ENCODE measurements at places on chromosomes 7 and 10. TPM values are rescaled to one million over a fixed set of nuclear protein-coding genes. Genes with fewer than 3 reads are reported as not detected.

DNA sequence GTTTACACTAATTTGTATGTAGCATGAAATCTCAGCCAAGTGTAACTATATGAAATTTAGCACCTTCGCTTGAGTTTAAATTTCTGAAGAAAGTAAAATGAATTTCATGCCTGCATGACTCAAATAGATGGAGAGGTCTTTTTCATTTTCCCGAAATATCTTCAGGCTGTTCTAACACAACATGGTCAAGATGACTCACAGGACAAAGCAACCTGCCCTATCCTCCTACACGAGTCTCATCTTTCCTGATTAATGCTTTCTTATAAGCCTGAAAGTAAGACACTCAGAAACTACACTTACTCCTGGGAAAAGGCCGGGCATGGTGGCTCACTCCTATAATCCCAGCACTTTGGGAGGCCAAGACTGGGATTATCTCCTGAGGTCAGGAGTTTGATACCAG lies 41.2 kb downstream of the CH25H start:
- DNase-seq = no peak

DNA sequence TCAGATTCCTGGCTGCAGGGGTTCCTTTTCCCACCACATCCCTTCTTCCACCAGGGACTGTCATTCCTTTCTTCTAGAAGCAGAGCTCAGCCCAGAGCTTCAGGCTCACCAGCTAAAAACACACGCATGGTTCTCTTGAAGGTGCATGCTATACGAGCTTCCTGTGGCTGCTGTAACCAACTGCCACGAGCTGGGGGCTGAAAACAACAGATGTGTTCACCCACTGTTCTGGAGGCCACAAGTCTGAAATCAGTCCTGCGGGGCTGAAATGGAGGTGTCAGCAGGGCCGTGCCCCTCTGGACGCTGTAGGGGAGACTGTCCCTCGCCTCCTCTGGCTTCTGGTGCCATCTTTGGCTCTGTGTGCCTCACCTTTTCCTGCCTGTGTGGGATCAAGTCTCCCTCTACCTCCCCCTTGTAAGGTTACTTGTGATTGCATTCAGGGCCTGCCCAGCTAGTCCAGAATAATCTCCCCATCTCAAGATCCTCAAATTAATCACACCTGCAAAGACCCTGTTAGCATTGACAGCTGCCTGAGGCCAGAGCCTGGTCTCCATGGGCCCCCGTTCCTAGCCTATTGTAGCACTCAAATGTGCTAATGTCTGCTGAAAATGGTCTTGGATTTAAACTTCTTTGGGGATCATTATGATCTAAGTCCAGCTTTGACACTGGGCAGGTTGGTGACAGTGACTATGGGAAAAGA lies 13.7 kb downstream of the RAB19 start:
- DNase-seq = no peak

GRCh38 chr7:111535142-111535870 lies 27.0 kb downstream of the IMMP2L start:
- no peak for DNase-seq

DNA sequence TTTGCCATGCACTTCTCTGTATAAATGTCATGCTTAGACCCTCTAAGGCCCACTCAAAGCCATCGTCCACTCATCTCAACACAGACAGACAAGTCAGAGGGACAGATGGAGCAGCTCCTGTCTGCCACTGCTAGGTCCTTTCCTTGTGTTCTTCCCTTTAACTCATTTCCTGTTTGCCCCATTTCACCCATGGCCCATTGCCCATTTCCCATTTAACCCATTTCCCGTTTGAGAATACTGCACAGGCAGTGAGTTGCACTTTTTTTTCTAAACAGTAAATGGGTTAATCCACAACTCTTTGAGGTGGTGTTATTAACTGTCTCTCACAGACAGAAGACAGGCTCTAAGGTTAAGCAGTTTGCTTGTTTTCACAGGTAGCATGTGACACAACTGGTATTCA lies 179.3 kb downstream of the NPSR1 start:
- no peak for DNase-seq

DNA sequence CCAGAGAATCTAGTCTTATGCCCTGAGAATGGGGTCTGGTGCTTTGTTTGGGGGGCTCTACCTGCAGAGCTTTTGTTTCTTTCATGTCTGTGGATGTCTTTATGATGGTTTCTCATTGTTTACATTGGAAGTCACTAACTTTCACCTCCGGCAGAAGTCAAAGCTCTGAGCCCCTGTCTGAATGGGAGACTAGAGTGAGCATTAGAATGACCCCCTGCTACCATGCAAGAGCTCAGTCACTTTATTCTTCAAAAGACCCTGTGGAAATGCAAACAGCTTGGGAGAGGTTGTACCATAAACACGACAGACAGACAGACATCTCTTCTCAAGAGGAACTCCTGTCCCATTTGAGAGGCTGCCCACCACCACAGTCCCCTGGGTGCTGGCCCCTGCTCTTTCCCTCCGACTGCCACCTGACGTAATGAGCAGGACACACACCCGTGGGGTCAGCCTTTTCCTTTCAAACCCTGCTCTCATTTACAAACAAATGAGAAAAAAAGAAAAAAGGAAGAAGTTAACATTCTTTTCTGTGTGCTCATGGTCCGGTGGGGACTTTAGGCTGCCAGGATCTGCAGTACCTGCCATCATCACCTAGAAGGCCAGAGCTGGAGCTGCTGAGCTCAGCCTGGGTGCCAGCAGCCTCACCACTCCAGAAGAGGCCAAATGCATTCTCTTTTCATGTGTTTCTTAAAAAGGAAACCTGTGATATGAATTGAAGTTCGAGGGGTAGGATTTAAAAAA lies 91.6 kb downstream of the FZD1 start:
- no peak for DNase-seq

Gene SKAP2
- 18.8 TPM for total RNA-seq

Gene MINDY4
- 13.2 TPM for total RNA-seq

Gene SFTPD
- not detected for total RNA-seq

Gene NACAD
- total RNA-seq = 5.5 TPM
